ENCODE measurements at places on chromosomes 16 and 17. TPM values are rescaled to one million over a fixed set of nuclear protein-coding genes. Genes with fewer than 3 reads are reported as not detected.

DNA sequence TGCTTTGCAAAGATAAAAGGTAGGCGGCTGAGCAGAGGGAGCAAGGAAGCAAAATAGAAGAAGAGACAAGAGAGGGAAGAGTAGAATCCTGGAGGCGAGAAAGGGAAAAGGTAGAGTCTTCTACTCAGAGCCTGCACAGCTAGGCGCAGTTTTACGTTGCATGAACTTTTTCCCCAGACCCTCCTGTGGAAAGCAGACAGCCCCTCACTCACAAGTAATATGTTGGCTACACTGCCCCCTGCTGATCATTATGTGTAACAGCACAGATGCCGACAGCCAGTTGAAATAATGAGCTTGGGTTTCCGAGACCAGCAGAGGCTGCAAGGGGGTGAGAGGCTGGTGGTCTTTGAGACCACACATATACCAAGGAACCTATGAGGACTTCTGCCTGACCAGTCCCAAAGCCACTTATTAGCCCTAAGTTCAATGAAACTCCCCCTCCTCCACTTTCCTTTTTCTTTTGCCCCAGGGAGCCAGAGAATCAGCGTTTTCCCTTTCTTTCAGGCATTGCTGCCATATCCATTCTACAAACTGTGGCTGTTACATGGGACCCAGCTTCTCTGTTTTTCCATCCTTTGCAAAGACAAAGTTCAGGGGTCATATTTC is 22.5 kb upstream of the CMTR2 start:
- DNase-seq, result peak; percentile 23

- no peak for DNase-seq
Measured at GRCh38 chr17:48255759-48256158, 148.2 kb downstream of the SNX11 start.

DNA sequence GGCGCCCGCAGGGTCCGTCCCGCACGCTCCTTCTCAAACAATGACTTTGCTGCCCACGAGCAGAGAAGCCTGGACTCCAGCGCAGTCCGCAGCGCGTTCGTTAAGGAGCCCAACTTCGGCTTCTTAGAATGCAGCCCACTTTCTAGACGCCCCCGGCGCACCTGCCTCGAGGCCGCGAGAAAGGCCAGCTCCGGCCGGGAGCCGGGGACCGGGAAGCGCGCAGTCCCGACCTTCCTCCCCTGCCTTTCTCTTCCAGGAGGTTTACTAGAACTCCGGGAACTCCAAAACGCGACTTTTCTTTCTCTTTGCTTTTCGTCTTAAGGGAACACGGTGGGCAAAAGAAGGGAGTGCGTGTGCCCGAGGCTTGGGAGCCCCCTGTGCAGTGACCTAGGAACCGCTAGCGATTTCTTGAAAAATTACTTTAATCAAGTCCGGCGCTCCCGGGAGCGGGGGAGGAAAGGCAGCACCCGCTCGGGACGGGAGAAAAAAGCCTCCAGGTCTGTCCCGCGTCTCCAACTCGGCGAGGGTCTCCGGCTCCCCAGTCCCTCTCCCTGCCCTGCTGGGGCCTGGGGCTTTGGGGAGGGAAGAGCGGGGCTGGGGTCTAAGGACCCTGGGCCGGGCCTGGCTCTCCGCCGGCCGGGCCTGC is 2.6 kb downstream of the HNF1B start:
- peak; percentile 24 for DNase-seq

GRCh38 chr16:24540602-24541210 is 1.3 kb downstream of the RBBP6 start:
- DNase-seq, result peak; percentile 16

- DNase-seq, result no peak
Measured at GRCh38 chr17:14351493-14351892, 50.6 kb downstream of the HS3ST3B1 start.

GRCh38 chr16:55250701-55251100 is 73.3 kb upstream of the IRX6 start:
- no peak for DNase-seq

- DNase-seq, result no peak
Measured at GRCh38 chr16:5415123-5415522, 317.5 kb upstream of the EEF2KMT start.

DNA sequence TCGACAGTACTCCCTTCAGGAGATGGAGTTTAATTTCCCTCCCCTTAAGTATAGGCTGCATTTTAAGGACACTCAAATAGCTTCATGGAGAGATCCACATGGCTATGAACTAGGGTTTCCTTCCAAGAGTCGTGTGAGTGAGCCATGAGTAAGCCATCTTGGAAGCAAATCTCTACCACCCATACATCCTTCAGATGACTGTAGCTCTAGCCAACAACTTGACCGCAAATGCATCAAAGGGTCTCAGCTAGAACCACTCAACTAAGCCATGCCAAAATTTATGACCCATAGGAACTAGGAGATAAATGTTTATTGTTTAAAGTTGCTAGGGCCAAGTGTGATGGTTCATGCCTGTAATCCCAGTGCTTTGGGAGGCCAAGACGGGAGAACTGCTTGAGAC is 43.4 kb downstream of the METTL16 start:
- peak; percentile 99 for DNase-seq

- DNase-seq, result no peak
Measured at GRCh38 chr17:58331815-58332777, 3.5 kb upstream of the TSPOAP1 start.

DNA sequence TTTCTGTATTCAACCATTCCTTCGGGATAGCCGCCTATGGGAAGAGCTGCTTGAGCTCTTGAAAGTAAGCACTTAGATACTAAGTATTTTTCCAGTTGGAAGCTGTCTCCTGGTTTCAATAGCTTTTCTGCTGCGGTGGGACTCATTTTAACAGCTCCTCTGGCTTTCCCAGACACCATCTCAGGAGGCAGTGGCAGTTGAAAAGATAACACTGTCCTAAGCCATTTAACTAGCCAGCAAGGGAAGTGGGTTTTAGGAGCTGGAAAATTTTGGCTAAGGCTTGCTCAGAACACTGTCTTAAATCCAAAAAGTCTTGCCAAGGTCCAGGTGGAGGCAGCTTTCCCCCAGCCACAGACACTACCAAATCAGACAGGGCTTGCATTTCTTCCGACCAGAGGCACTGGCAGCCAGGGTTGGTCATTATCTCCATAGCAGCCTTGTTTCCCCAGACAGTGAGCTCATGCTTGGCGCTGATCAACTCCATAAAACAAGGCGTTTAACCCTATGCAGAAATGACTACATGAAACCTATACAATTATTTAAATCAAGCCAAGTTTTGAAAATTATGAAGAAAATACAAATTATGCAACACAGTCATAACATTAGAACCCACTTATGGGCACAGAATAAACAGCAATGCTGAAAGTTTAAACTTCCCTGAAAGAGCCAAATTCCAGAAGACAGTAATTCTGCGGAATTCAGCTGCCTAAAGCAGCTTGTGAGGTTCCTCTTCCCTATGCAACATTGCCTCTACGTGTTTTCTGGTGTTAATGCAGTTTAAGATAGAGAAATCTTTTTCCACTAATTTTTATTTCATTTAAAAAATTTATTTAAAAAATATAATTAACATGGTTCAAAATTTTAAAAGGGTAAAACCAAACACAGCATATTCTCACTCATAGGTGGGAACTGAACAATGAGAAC is 25.0 kb downstream of the GABARAPL2 start:
- peak; percentile 89 for DNase-seq

GRCh38 chr16:1311738-1312466 is 2.5 kb downstream of the UBE2I start:
- DNase-seq, result peak; percentile 25

DNA sequence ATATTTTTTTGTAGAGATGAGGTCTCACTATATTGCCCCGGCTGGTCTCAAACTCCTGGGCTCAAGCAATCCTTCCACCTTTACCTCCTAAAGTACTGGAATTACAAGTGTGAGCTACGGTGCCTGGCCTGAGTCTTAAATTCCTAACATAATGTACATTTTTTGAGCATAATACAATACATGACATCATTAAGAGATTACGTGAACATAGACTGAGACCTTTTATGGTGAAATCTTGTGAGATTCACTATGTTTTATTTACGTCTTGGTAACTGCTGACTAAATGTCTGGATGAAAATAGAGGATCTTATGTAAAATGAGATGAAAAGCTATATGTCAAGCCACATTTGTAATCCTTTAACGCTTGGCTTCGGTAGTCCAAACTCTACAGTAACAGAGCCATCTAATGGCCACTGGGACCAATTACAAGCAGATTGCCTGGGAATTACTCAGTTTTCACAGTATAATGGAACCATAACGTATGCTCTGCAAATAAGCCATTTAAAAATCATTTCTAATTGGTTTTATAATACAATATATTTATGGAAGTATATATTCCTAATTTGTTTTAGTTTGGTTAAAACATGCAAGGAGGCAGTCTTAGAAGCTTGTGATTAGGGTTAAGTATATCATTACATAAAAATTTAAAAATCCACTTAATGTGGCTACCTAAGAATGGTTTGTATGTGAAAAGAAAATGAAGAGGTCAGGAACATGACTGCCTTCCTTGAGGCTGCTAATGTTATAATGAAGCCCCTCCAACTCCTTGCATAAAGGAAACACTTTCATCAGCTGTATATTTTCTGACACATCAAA is 8.1 kb upstream of the EFCAB13 start:
- DNase-seq, result peak; percentile 90

DNA sequence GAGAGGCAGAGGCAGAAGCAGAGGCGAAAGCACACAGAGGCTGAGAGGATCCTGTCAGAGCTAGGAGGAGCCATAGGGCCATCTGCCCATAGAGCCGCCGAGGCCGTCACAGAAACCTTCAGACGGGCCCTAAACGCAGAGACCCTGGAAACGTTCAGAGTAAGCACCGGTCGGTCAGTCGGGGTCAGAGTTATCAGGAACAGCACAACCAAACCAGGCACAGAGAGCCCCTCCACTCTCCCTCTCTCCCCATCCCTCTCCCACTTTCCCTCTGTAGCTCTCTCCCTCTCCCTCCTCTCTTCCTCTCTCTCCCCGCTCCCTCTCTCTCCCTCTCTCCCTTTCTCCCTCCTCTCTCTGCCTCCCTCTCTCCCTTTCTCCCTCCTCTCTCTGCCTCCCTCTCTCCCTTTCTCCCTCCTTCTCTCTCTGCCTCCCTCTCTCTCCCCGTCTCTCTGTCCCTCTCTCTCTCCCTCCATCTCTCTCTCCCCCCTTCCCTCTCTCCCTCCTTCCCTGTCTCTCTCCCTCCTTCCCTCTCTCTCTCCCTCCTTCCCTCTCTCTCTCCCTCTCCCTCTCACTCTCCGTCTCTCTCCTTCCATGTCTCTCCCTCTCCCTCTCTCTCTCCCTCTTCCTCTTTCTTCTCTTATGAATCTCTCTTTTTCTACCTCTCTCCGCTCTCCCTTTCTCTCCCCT is 138.9 kb downstream of the C16orf95 start:
- DNase-seq, result peak; percentile 24

DNA sequence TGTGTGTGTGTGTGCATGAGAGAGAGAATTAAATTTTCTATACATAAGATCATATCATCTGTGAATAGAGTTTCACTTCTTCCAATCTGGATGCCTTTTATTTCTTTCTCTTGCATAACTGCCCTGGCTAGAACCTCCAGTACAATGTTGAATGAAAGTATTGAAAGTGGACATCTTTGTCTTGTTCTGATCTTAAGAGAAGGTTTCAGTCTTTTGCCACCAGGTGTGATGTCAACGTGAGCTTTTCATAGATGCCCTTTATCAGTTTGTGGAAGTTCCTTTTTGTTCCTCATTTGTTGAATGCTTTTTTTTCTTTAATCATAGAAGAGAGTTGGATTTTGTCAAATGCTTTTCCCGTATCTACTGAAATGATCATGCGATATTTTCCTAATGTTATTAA is 63.3 kb downstream of the RNF213 start:
- DNase-seq, result no peak

GRCh38 chr17:40666331-40666730 is 1.4 kb upstream of the KRT222 start:
- no peak for DNase-seq

DNA sequence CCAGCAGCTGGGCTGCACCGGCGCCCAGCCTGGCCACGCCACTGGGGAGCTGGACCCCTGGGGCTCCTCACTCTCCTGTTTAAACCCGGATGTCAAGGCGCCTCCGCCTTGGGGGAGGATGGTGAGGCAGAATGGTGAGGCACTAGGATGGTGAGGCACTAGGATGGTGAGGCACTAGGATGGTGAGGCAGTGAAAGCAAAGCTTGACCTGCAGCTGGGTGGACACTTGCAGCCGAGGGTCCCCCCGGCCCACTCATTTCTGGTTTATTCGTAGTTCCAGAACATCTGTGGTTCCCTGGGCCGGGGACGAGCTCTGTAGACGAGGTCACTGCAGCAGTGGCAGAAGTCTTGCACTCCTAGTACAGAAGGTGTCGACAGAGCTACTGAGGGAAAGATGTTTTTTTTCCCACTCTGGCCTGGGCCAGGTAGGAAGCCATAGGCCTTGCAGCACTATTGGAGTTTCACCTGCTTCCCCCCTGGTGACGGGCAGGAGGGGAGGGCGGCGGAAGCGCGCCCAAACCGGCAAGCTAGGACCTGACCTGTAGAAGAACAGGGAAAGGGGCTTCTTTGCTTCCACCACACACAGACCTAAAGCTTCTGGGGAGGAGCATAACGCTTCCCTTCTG is 1.1 kb upstream of the HNF1B start:
- no peak for DNase-seq

DNA sequence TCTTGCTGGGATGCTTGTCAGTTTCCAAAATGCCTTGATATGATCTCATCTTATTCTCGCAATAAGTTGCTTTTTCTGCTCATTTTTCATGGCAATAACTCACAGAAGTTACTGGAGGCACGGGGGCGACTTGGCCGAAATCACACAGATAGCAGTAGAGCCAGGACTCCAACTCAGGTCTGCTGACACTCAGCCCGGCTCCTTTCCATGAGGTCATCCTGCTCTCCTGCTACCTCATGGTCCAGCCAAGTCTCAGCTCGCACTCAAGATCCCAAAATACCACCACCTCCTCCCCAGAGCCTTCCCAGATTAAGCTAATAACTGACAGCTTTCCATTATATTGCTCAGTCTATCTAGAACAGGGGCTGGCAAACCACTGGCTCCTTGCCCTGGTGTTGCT is 269.5 kb downstream of the MAP2K4 start:
- no peak for DNase-seq

The NRN1L gene
- not detected for total RNA-seq

The C1QL1 gene
- not detected for total RNA-seq

The CETP gene
- total RNA-seq, result not detected

The NXPH3 gene
- 1.4 TPM for total RNA-seq

The KIF18B gene
- total RNA-seq, result 0.08 TPM

The KRTAP9-4 gene
- not detected for total RNA-seq

The HSD11B2 gene
- total RNA-seq, result not detected

The SAMD14 gene
- total RNA-seq, result 1.6 TPM

The PYDC1 gene
- total RNA-seq, result not detected

The RCVRN gene
- not detected for total RNA-seq

The CSH2 gene
- total RNA-seq, result not detected

The OR1F1 gene
- not detected for total RNA-seq

The GRB7 gene
- total RNA-seq, result 1.7 TPM

The PPY gene
- not detected for total RNA-seq

The TCAP gene
- total RNA-seq, result 0.49 TPM

The CACNG5 gene
- not detected for total RNA-seq

Measured in fibroblast of the aortic adventitia (primary cell).